Sciatic nerve (tissue), 2 donors: ENCODE measurements at places on chromosomes 5 and 9. TPM values are rescaled to one million over a fixed set of nuclear protein-coding genes. Genes with fewer than 3 reads are reported as not detected.

Gene CDK9
- total RNA-seq, result 127 TPM

Gene SLC34A3
- total RNA-seq, result not detected

Gene MAMDC4
- total RNA-seq, result 3.0 TPM

Gene PCDHGC5
- total RNA-seq, result 3.8 TPM

Gene SLCO6A1
- not detected for total RNA-seq

Gene LEAP2
- 2.9 TPM for total RNA-seq

Gene HSPA5
- 172 TPM for total RNA-seq

Gene TAF11L5
- total RNA-seq, result not detected

Gene MCTP1
- 63.1 TPM for total RNA-seq

Gene CCL21
- not detected for total RNA-seq

Gene ANKRD55
- not detected for total RNA-seq

Gene TSTD2
- total RNA-seq, result 29.4 TPM

Gene MYMK
- total RNA-seq, result not detected

- DNase-seq, result no peak
Measured at GRCh38 chr9:10633785-10634184, 21.0 kb upstream of the PTPRD start.

DNA sequence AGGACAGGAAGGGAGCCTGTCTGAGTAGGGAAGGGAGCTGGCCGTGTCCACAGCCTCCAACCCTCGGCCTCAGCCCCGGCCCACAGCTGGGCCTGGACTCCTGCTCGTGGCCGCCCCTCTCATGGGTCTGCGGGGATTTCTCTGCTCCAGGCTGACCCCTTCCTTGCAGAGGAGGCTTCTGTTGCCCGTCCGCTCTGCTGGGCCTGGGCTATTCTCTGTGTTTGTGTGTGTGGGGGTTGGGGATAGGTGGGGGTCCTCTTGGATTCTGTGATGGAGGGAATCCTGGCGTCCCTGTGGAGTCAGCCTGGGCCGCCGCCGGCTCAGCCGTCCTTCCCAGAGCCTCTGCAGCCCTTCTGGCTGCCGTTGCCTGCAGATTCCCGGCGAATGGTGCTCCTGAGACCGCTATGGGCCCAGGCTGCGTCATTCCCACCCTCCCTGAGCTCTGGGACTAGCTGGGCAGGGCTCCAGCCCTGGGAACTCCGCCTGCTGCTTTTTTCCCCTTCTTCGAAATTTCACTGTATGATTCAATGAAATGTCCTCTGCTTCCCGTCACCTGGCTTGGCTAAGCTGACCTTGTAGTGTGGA lies 64.2 kb downstream of the FGF18 start:
- DNase-seq, result peak; percentile 88

DNA sequence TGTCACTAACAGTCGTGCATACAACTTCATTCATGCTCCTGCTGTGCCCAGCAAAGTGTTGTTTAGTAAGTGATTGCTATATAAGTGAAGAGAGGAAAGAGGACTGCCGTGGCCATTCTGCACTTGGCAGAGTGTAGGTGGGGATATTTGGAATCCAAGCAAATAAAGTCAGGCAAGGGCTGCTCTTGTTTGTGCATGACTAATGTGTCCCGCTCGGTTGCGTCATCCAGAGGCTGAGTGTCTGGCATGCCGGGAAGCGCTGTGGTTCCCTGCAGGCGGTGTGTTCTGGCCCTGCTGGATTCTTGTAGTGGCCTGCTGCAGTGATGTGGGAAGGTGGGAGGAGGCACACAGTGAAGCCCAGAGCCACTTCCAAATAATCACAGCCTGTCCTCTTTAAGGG lies 136.9 kb upstream of the ANKH start:
- peak; percentile 91 for DNase-seq

- no peak for DNase-seq
Measured at GRCh38 chr5:136232316-136232715, 39.4 kb upstream of the SMIM32 start.

DNA sequence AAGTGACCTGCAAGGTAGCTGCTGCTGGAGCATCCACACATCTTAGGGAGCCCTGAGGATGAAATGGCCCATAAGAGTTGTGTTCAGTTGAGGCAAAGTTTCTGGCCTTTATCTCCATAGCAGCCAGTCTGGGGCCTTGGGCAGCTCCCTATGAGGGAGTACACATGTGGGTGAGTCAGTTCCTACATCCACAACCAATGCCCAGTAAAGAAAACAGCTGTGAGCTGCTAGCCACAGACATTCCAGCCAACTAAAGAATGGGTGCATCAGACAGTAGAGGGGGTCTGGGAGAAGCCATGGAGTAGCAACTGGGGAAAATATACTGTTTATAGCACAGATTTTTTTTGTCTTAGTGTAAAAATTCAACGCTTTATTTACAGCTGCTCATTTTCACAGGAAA lies 720.7 kb downstream of the TLE1 start:
- DNase-seq, result no peak

GRCh38 chr5:62767650-62768049 lies 189.0 kb downstream of the LRRC70 start:
- DNase-seq, result no peak

GRCh38 chr5:54693936-54694657 lies 176.5 kb downstream of the SNX18 start:
- DNase-seq, result no peak

DNA sequence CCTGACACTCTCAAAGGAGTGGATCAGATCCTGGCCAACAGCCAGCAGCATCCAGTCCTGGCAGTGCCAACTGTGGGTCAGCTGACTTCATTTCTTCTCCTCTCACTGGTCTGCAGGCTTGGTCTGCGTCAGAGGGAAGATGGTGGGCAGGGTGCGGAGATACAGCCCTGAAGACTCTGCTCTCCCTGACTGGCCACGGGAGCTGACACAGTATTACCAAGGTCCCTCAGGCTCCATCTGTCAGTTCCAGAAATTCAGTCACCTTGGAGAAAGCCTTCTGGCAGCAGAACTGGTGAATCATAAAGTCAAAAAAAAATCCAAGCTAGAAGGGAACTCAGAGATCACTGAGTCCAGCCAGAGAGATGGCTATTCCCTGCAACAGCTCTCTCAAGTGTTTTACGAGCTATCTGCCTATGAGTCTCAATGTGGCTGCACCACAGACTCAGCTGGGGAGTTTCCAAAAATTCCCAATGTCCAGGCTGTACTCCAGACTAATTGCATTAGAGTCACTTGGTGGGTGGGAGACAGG lies 27.9 kb downstream of the C1QTNF2 start:
- no peak for DNase-seq

GRCh38 chr9:107637421-107638420 lies 148.2 kb upstream of the KLF4 start:
- DNase-seq, result peak; percentile 94

- no peak for DNase-seq
Measured at GRCh38 chr9:131475111-131475955, 27.4 kb upstream of the POMT1 start.

DNA sequence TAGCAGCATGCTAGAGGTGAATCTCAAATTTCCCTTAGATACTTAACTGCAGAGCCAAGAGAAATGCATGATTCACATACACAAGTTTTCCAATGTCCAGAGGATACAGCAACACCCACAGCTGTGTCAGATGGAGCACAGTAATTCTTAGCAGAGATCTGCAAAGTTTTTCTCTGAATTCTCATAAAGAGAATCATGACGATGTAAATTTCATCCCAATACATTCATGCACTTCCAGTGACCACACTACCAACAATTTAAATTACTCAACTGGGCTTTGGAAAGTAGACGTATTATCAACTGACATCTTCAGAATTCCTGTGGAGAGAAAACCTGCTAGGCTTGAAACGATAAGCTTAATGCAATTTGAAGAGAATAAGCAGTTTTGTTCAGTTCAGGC lies 378.8 kb upstream of the TLE4 start:
- DNase-seq, result no peak

DNA sequence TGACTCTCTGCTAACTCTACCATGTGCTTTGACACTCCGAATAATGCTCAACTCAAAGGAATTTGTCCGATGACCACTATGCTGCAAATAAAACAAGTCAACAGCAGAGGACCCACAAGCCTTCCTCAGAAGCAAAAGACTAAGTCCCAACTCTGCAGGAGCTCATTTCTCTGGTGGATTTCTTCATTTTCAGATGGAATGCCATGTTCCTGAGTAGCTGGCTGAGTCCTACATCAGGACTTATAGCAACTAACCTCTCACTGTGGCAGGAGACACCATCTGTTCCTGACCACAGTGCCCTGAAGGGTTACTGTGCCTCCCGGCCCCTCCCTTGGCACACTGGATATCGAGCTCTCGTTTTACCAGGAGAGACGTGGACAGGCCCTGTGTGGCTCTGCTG lies 20.8 kb downstream of the LHFPL2 start:
- no peak for DNase-seq

GRCh38 chr9:96130970-96131369 lies 171.0 kb downstream of the HSD17B3 start:
- DNase-seq, result no peak

DNA sequence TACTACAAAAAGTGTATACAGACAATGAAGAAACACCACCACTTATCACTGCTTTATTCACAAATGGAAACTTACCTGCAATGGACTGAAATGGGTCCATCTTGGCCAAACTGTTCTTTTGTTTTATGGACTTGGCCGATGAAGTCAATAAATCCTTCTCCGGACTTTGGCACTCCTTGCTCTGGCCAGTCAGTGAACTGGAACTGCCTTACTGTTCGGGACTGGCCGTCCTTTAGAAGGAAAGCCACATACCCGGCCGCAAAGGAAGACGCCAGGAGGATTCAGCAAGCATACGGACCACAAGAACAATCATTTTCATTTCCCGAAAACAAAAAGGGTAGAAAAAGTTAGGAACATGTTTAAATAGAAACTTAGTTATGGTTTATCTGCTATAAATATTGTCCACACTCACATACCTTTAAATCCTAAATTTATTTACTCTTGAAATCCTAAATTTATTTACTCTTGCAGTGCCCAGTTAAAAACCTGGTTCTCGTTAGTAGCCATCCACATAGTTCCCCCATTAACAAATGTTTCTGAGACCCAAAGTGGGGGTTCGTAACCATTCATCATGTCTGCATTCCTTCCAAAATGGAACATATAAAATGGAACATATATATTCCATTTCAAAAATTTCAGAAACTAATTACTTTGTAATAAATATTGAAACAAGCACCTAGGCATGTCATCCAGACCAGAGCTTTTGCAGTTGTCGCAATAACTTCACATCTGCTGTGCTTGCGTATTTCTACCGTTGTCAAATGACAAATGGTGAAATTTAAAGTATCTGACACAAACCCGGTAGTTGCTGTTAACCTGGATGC lies 532.1 kb upstream of the DMAC1 start:
- DNase-seq, result no peak

DNA sequence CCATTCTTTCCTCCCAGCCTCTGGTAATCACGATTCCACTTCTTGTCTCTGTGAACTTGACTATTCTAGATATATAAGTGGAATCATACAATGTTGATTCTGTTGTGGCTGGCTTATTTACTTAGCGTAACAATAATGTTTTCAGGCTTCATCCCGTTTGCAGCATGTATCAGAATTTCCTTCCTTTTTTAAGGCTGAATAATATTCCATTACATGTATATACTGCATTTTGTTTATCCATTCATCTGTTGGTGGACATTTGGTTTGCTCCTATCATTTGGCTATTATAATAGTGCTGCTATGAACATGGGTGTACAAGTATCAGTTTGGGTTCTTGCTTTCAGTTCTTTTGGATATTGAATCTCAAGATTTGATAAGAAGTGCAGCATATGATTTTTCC lies 239.7 kb upstream of the ZNF608 start:
- DNase-seq, result no peak

DNA sequence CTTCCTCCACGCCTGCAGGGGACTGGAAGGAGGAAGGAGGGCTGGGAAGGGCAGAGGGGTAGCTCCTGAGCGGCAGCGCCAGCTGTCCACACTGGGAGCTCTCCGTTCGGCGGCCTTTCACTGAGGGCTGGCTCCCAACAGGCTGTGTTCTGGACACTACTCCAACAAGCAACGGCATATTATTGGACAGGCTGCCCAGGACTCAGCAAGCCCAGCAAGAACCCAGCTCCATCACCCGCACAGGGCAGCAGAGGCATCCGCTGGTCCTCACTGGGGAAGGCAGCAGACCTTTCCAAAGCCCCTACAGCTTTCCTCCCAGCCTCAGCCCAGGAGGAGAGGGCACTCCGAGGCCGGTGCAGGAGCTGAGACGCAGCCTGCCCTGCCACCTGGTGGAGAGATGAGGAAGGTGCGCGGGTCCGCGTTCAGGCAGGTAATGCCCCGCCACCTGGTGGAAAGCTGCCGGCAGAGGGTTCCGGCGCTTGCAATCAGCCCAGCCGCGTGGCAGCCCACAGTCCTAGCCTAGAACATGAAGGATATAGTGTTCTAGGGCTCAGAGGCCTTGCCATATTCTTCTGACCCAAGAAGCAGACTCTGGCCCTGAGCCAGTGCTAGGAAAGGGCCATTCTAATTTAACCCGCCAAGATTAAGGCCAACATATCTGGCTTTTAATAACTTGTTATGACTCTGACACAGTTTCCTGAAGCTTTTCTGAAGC lies 74.4 kb downstream of the NRG2 start:
- DNase-seq, result peak; percentile 89

GRCh38 chr9:124621371-124622328 lies 114.5 kb upstream of the NR5A1 start:
- DNase-seq, result no peak

DNA sequence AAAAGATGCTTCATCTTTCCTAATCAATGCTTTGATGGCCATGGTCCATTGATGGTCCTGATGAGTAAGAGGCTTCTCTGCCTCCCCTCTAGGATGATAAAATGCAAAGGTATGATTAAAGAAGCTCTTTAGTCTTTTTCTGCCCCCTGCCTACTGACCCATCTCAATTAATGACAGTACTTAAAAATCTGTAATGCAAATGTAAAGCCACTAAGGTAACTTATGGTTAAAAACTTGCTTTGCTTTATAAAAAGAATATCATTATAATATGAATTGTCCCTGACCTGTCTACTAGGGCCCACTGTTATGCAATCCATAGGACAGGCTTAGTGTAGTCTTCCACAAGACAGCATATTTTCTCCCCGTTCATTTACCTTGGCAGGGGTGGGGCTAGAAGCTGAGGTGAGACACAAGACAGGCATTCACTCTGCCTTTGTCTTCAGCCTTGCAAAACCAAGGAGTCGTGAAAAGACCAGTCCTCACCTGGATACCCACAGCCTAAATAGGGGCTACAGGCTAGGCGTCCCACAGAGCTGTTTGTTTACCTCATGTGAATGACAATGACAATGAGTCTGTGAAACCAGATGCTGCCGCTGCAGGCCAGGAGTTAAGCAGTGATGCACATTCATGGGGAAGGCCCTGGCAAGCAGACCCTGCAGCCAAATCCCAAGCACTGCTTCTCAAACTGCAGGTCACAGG lies 60.4 kb downstream of the BNC2 start:
- DNase-seq, result no peak

- DNase-seq, result no peak
Measured at GRCh38 chr5:73716284-73716808, 90.3 kb downstream of the ARHGEF28 start.
